ENCODE measurements at places on chromosomes 1 and 21. TPM values are rescaled to one million over a fixed set of nuclear protein-coding genes. Genes with fewer than 3 reads are reported as not detected.
A peak's percentile ranks its signal among the peaks of the same experiment; 100 is the strongest.

- DNase-seq: no peak
Measured at GRCh38 chr21:32889596-32889995, 118.0 kb upstream of the PAXBP1 start.

DNA sequence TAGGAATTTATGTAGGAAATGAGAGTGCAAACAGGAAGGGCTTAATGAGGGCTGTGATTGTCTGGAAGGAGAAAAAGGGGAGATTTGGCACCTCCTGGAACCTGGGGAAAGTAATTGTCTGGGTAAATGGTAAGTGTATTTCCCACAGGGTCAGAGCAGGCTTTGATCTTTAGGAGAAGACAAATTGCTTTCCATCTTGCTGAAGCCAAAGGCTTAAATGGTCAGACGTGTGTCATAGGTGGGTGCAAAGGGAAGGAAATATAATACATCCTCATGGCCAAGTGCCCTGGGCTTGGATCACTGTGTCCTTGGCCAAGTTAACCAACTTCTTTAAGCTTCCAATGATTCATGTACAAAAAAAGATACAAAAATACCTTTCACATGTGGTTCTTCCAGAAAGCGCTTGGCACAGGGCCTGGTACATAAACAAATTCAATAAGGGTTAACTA lies 1.3 kb upstream of the DUSP23 start:
- no peak for DNase-seq

GRCh38 chr1:198937231-198938031 lies 298.6 kb downstream of the PTPRC start:
- DNase-seq: peak; percentile 71

- DNase-seq: no peak
Measured at GRCh38 chr1:25178917-25179561, 53.3 kb downstream of the SYF2 start.

- no peak for DNase-seq
Measured at GRCh38 chr1:29218223-29218622, 12.5 kb downstream of the MECR start.

Gene PTPRC
- 1,016 TPM for polyA plus RNA-seq

Gene CAPN8
- polyA plus RNA-seq: not detected

Data from naive B cell (primary cell).